Right cardiac atrium (tissue), 5 donors: ENCODE measurements at places on chromosomes 16 and 17.
A peak's percentile ranks its signal among the peaks of the same experiment; 100 is the strongest.

- DNase-seq, result no peak
These were observed 762 bp downstream of the RAB40B start for GRCh38 chr17:82697808-82698064.

DNA sequence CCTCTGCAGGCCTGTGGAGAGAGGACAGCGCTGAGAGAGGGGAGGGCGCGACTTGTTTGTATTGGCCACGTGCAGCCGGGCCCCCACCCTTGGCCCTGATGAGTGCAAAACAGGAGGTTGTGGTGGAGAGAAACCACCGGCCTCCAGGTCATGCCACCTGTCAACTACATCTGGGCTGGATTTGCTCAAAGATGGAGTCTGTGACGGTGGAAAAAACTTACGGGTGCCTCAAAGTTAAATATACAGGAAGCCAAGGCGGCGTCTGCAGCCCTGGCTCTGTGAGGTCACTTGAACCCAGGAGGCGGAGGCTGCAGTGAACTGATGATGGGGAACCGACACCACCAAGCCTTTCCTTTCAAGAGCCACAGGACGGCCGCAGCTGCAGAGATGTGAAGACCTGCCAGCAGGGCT is 15.7 kb downstream of the C16orf74 start:
- no peak for DNase-seq

DNA sequence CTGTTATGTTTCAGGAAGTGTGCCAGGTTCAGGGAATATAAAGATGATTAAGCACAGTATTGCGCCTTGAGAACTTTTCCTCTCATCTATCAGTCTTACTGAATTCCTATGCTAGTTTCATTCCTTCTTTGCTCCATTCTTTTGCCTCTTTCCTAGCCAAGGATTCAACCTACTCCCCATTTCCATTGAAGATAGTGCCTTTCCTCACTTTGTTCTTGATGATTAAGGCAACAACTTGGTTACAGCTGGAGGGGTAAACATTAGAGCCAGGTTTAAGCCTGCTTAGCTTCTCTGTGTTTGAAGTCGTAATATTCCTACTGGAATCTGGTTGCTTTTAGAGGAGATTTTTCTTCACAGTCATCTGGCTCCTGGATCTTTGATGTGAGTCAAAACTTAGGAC is 75.1 kb downstream of the NQO1 start:
- DNase-seq, result no peak

GRCh38 chr16:63625126-63625525 is 1496.7 kb downstream of the CDH11 start:
- no peak for DNase-seq

DNA sequence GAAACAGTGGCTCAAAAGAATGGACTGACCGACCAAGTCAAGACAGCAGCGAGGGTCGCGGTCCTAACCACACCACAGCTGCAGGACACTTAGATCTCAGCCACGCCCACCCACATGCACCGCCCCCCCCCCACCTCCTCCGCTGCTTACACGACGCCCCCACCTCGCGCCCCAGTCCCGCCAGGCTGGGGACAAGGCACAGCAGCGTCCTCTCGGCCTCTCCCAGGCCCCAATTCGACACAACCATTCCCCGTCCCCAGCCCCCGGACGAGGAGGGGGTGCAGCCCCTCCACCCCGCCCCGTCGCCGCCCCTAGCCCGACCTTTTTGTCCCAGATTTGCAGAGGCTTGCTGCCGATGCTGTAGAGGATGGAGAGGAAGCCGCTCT is 477 bp downstream of the CFAP20 start:
- DNase-seq, result peak; percentile 63

DNA sequence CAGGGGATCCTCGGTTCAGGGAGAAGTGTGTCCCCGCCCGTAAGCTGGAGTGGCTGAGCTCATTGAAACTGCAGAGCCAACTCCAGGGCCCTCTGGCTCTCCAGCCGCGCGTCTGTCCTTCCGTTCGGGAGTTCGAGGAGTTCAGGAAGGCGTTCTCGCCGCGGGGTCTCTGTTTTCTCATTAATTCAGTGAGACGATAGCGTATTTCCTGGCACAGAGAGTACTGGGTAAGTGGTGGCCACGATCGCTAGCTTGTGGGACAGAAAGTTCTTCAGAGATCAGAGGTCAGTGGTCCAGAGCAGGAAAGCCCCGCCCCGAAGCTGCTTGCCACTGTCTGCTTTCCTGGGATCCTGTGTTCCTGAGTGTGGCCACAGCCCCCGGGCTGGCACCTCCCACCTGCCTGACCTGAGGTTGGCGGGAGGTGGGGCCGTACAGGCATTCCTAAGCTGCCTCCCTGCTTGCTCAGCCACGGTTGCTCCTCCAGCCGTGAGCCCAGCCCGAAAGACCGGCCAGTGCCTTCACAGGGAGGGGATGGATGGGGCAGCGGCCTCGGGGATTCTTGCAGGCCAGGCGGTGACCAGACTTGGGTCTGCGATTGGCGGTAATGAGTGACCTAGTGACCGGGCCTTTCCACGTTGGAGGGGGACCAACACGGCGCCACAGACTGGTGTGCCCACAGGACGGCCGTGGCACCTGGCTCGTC is 8.9 kb downstream of the BAIAP2 start:
- DNase-seq, result no peak
